Endodermal cell (in vitro differentiated cells): ENCODE measurements at places on chromosomes 3 and 15.

DNA sequence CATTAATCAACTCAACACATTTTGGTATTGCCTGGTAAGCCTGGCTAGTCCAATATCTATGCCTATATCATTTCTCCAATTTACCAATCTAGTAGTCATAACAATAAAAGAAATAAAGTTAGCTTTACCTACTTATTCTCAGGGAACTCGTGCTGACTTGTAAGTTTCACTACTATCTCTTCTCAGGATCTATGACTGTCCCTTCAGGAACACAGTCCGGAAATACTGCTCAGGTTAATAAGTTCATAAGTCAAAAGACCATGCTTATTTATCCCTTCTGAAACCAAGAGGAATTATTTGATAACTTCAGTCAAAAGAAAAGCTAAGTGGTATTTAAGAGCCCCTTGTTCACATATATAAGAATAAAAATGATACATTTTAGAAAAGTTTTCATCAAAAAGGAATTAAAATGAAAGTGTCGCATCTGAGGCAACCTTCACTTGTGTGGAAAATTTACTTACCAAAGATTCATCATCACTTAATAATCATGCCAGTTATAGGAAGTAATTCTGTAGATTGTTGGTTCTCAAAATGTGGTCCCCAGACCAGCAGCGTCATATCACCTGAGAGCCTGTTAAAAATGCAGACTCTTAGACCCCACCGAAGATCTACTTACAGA, 15.5 kb upstream of the THRB start:
- no peak for DNase-seq

DNA sequence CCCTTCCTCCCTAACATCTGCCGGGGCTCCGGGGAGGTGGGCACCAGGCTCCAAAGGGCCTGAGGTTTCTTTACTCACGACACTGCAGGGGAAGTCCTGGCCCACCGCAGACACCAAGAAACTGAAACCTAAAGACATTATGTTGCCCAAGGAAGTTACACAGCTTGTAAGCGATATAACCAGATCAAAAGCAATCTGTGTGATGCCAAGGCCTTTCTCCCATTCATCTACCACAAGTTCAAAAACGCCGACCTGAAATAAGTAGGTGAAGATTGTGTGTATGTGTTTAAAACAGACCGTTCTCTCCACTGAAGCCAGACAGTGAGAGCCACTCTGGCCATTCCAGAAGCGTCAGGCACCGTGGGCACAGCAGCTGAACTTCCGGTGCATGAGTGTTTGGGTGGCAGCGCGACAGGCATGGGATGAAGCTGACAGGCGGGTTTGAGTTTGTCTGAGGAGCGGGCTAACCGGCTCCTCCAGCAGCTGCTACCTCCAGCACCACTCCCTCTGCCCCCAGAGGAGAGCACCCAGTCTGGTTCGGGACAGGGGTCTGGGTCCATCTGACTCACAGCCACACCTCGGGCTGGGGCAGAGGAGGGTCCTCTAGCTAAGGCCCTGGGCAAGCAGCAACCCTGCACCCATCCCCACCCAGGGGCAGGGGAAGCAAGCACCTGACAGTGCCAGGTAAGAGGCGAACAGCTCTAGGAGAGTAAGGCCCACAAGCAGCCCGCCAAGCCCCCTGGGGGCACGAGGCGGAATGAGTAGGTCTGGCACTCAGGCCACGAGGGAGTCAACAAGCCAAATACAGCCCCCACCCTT, 1.3 kb downstream of the TNK2 start:
- DNase-seq, result peak; percentile 77

DNA sequence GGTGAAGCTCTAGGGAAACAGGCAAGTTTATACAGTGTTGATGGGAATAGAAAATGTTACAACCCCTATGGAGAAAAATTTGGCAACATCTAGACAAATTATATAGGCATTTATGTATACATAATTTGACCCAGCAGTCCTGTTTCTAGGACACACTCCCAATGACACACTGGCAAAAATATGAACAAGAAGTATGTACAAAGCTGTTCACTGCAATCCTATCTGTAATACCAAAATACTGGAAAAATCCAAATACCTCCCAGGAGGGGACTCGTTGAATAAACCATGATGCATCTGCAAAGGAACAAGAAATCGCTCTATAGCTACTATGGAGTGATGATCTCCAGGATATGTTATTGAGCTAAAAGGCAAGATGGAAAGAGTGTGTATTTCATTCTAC, 8.5 kb downstream of the BFSP2 start:
- no peak for DNase-seq

DNA sequence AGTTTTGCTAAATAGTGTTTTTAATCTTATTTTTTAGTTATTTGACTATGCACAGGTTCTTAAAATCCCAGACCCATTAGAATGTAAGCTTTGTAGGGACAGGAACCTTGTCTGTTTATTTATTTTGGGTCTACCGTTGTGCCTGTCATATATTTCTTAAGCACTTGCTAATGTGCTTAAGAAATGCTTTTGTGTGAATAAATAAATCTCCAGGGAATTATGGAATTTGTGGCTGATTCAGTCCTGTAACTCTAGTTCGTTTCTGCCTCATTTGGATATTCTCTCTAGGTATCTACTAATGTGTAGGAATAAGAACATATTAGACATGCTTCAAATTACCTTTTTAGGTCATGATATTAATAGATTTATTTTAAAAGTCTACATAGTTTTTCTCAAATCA, 161.6 kb downstream of the LPP start:
- no peak for DNase-seq

DNA sequence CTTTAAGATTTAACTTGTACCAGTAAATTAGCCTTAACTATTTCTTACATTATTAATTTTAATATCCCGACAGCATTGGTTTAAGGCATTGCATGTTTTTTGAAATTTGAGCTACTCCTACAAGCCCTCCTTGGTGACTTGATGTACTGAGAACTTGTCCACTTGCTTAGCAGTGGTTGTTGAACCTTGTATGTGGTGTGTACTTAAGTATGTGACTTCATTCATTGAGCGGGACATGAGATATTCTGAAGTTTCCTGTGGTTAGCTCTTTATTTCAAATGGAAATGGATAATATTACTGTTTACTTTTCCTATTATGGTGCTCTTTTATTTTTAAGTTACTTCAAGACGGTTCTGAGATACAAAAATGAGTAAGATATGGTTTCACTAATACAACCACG, 3.6 kb upstream of the COL6A5 start:
- DNase-seq, result no peak

DNA sequence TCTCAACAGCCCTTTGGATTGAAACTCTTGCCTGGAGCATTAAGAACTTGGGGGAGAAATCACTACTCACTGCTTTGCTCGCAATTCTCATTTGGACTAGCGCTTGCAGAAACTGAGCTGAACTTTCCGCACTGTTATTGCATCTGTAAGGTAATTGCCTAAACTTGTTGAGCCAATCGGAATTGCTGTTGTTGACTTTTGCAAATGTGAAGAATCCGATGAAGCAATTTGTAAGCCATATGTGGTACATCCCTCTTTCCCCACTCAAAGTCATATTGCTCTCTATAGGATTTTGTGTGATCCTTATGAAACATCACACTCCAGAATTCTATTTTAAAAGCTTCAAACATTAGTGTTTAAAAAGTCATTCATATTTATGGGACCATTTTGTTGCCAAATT, 191.7 kb upstream of the GBE1 start:
- no peak for DNase-seq

- DNase-seq, result no peak
These were observed 125.5 kb downstream of the RBMS3 start for GRCh38 chr3:29406291-29406832.

GRCh38 chr15:62894322-62895085, 148.0 kb upstream of the TPM1 start:
- DNase-seq, result peak; percentile 44

- DNase-seq, result no peak
These were observed 251.3 kb upstream of the NR2E3 start for GRCh38 chr15:71559098-71559497.
